ENCODE measurements at places on chromosomes 5 and 9.

- DNase-seq: no peak
Measured at GRCh38 chr5:142816531-142817430, 46.6 kb downstream of the ARHGAP26 start.

- DNase-seq: no peak
Measured at GRCh38 chr9:110521206-110521605, 58.3 kb downstream of the SVEP1 start.

DNA sequence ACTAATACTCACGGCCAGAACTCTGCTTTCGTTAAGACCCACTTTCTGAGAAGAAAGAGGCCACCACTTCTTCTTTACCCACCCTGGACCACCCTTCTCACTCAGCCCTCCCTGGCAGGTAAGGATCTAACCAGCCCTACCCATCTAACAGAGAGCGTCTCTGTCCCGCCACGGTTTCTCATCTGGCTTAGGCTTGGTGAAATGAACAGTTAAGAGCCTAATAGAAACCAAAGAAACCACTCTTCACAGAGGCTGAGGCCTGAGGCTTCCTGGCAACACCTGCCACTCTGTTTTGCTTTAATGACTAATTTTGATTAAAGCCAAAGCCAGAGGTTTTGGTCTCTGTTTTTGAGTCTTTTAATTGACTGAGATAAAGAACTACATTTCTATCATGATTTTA, 354.1 kb upstream of the SLC30A5 start:
- DNase-seq: no peak

DNA sequence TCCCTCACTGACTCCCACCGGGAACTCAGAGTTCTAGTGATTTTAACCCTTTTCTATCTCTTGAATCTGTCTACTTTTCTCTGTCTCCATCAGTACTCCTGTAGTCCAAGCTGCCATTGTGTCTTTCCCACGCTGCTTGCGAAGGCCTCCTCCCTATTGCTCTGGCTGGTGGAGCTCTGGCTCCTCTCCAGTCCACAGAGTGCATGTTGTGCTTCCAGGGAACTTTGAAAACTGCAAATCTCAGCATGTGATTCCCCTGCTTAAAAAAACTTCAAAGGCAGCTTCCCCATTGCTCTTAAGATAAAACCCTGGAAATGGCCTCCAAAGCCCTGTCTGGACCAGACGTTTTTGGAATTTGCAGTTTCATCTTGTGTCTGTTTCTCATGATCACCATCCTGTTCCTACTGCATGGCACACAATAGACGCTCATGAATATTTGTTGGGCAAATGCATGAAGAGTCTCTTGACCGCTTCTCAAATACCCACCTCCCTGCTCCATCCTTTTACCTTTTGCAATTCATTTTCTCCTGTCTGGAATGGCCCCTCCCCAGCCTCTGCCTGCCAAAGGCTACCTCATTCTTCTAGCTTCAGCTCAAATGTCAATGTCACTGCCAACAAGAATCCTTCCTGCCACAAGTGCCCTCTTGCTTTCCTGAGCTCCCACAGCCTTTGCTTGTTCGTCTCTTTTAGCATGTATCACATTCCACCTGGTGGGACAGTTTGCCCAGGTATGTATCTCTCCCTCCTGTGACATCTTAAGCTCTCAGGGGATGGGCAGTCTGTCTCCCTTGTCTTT, 293.2 kb downstream of the ARHGAP26 start:
- no peak for DNase-seq

- no peak for DNase-seq
Measured at GRCh38 chr5:170010595-170010994, 30.3 kb upstream of the INSYN2B start.

DNA sequence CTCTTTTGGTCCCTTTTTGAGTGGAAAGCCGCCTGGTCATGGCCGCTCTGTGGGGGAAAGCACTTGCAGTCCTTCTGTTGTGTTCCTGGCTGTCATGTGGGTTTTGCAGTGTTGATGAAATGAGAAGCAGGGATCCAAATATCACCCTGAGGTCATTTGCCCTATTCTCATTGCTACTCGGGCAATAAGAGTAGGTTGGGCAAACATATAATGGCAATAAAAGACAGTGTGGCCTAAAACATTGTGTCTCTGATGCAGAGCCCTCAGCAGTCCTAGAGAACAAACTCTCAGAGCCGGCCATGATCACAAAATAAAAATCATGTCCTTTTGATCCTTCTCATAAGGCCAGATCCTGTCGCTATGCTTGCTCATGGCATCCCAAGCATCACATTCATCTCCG, 361.1 kb upstream of the KLF4 start:
- no peak for DNase-seq

DNA sequence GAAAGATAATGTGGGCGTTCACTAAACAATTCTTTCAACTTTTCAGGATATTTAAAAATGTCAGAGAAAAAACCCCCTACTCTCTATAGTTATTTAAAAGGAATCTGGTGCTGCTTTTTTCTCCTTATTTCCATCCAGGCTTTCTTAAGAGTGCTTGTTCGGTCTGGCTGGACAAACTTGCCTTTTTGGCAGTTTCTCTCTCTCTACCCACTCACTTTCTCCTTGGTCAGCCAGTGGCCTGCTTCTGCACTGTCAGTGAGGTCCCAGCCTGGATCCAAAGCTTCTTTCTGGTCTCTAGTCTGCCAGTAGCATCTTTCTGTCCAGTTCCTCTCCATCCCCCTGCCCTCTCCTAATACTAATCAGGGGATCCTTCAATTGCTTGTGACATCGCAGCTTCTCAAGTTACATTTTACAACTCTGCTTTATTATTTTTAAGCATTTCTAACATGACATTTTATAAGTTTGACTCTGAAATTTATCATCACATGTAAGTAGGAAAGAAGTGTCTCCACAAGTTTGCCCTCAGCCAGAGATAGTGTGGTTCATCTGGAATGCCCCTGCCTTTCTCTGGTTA, 50.4 kb downstream of the PIK3R1 start:
- no peak for DNase-seq

- no peak for DNase-seq
Measured at GRCh38 chr5:92641031-92641962, 939.7 kb downstream of the NR2F1-AS1 start.

GRCh38 chr9:109411069-109411761, 86.9 kb downstream of the PTPN3 start:
- no peak for DNase-seq

GRCh38 chr5:149677731-149678130, 52.4 kb upstream of the PPARGC1B start:
- DNase-seq: no peak

DNA sequence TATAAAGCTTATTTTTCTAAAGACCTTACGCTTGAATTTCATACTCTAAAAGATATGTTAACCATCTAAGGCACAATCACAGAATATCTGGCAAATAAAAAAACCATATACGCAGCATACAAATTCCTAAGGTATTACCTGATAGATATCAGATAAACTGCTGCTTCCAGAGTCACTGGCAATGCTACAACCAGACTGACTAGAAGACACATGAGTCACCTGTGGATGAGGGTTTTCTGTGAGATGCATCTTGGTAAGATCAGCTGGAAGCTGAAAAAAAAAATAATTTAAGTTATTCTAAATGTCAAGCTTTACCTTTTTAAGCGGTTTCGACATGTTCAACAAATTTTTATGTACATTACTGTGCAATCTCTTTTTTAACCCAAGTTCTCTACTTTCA, 113.8 kb downstream of the RAPGEF6 start:
- DNase-seq: no peak

- DNase-seq: no peak
Measured at GRCh38 chr5:44367203-44367602, 22.0 kb downstream of the FGF10 start.

GRCh38 chr9:7823651-7824050, 24.1 kb upstream of the DMAC1 start:
- no peak for DNase-seq
